ENCODE measurements at places on chromosomes 2 and 18.

DNA sequence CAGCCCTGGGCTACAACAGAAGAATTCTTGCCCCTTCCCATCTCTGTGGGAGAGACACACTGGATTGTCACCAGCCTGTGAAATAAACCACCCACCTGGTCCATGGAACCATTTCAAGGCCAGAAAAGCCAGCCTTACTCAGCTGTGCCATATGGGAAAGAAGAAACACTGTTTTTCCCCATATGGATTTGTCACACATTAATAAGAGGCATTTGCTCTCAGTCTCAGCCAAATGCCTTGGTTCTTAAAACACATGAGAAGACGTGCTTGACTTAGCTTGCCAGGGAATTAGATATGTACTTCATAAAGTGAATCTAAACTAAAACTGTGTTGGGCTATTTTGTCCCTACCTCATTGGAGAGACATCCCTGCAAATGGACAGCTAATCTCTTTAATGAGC is 308.6 kb upstream of the TNP1 start:
- no peak for DNase-seq

DNA sequence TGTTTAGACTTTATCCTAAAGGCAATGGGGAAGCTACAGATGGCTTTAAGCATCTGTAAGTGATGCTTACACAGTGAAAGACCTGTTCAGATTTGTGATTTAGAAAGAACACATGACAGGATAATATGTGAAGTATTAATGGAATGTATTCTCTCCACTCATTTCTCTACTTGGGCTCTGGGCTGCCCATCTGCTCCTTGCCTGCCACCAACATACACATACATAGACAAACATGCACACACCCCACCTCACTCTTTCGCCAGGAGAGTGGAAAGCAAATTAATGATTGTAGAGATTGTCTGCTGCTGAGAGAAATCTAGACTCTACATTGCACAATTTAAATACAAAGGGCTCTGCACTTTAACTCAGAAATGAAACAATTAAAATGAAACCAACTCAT is 61.0 kb upstream of the NFE2L2 start:
- DNase-seq = no peak

- no peak for DNase-seq
These were observed 133.7 kb upstream of the HNRNPA3 start for GRCh38 chr2:177078855-177079254.

GRCh38 chr2:137847443-137847842 is 116.8 kb upstream of the HNMT start:
- no peak for DNase-seq

- DNase-seq = no peak
These were observed 65.4 kb downstream of the SDC1 start for GRCh38 chr2:20159411-20160070.

DNA sequence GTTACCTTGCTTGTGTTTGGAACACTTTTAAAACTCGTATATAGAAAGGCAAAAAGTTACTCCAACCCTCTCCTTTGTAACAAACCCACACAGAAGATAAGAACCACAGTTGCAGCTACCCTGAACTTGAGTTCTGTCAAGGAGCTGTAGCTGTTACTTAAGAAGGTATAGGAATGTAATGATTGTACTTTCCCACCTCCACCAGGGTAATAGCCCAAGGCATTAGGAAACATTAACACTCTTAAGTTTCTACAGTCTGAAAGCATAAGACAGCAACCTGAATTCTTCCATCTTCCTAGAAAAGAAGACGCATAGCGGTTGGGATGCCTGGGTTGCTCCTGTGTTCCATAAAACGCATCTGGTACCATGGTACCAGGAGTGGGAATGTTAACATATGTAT is 43.0 kb downstream of the ITGA4 start:
- DNase-seq = no peak

- DNase-seq = no peak
These were observed 75.2 kb downstream of the COBLL1 start for GRCh38 chr2:164766216-164766953.

- DNase-seq = no peak
These were observed 47.2 kb downstream of the CYB5A start for GRCh38 chr18:74244554-74244953.

DNA sequence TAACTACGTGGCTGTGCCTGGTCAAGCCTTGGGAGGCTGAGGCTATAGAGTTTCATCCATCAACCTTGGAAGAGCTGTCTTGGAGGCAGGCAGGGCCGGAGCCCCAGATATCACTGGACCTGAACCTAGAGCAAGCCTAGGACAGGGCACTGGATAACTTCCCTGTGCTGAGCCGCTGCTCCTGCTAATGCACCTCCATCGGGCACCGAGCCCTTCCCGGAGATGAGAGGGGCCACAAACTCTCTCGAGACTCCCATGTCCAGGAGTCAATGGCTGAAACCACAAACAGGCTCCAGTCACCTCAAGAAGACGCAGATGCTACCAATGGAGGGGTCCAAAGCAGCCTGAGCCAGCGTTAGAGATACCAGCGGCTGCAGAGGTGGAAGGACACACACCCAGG is 866.0 kb downstream of the LRP1B start:
- no peak for DNase-seq

GRCh38 chr2:61537277-61537949 is 743 bp downstream of the XPO1 start:
- DNase-seq = no peak

- DNase-seq = no peak
These were observed 379.1 kb downstream of the MEIS1 start for GRCh38 chr2:66813976-66814375.

GRCh38 chr2:176479961-176480360 is 210.7 kb downstream of the MTX2 start:
- no peak for DNase-seq

- no peak for DNase-seq
These were observed 551.8 kb upstream of the SOX11 start for GRCh38 chr2:5140347-5140746.

- no peak for DNase-seq
These were observed 57.9 kb downstream of the NXPH2 start for GRCh38 chr2:138722316-138722715.

- no peak for DNase-seq
These were observed 368.4 kb downstream of the MTX2 start for GRCh38 chr2:176637486-176638166.

DNA sequence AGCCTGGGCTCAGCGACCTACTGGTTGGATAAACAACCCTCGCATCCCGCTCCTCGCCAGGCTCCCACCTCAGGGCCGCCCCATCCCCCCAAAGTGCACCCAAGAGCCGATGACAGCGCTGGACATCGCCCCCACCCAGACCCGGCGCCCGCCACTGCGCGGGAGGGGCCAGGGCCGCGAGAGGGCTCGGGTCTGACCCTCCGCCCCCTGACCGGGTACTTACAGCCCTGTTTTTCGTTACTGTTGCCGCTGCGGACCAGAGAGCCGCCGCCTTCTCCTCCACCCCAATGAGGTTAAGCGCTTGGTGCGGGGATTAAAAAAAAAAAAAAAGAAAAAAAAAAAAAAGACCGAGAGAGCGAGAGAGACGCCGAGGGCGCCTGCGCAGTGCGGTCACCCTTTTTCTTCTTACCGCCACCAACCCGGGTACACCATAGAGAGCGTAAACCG is at the start of gene CLASP1:
TSS of gene CLASP1 (minus strand) at position 314 of the 447 bp plus-strand sequence. CDS start 43,567 bp downstream, outside the sequence.
- no peak for DNase-seq

DNA sequence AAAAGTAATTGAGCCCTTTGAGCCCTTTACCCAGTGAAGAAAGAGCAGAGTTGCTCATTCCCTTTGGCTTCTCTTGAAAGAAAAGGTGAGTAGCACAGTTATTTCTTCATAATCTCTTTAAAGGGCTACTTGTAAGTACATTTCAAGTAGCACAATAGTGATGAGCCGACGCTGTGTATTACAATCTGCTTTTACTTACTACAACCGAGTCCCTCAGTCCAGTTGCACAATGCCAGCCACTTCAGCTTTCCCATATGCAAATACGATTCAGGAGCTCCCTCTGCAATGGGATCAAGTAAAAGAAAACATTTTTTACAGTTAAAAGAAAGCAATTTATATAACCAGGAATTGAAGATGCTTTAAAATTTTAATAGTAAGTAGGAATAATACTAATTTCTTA is 868.5 kb downstream of the RNF144A start:
- DNase-seq = no peak

GRCh38 chr2:240927390-240927781 is 21.2 kb downstream of the CROCC2 start:
- DNase-seq = no peak

DNA sequence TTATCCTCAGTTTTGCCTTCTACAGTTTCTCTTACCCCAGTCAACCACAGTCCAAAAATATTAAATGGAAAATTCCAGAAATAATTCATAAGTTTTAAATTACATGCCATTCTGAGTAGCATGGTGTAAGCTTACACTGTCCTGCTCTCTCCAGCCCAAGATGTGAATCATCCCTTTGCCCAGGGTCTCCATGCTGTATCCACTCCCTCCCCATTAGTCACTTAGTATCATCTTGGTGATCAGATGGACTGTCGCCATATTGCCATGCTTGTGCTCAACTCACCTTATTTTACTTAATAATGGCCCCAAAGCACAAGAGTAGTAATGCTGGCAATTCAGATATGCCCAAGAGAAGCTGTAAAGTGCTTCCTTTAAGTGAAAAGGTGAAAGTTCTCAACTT is 18.5 kb upstream of the CCNT2 start:
- DNase-seq = no peak

GRCh38 chr2:24169023-24169422 is 5.8 kb upstream of the FAM228A start:
- no peak for DNase-seq

DNA sequence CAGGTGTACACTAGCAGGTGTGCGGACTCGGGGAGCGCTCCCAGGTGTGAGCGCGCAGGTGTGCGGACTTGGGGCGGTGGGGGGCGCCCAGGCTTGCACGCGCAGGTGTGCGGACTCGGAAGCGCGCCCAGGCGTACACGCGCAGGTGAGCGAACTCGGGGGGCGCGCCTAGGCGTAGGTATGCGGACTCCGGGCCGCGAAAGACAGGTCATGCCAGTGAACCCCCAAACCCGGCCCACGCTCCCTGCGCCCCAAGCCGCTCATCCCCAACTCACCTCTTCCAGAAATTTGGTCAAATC is 342 bp downstream of the CYB5A start:
- no peak for DNase-seq

DNA sequence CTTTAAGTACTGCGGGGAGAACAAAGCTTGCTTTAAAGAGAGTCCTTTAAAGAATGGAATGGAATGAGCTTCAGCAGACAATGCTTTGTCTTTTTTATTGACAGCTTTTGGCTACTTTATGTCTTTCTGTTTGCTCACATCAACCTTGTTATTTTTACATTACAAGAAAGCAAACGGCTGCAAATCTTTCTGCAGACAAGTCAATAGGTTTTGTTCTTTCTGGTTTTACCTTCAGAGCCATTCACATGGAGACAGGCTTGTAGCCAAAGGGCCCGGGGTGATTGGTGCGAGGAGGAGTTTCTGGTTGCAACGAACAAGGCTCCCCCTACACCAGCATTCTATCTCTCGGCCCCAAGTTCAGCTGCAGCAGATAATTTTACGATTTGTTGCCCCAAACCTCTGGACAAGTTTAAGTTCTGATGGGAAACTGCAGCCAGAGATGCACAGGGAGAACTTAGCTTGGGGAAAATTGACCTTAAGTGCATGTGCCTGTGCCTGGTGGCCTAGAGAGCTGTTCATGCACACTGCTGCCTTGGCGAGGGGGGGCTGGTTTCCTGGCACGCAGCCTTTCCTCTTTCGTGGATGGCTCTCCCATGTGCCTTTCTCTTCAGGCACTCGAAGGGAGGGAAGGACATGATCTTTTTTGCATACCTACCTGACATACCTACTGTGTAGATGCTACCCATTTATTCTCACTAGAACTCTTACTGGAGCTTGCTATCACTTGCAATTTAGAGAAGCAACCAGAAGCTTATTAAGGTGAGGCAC is 543.2 kb downstream of the DCDC2C start:
- DNase-seq = no peak

GRCh38 chr2:24676493-24676892 is 116.7 kb downstream of the PTRHD1 start:
- no peak for DNase-seq

DNA sequence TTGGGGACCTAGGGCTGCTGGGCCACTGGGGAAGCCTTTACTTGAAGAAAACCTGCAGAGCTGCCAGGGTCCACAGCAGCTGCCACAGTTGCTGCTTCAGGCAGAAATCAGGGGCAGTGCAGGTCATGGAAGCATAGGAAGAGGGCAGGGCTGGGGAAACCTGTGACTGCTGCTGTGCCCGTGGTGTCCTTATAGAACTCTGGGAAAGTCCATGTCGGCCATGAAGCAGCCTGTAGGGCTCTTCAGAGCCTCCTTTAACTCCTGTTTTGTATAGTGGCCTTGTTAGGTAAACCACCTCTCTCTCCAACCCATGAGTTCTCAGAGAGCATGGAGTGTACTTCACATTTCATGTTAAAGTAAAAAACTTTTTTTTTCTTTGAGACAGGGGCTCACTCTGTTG is 62.1 kb downstream of the SMAD4 start:
- no peak for DNase-seq

GRCh38 chr2:232138441-232138840 is 176.9 kb downstream of the DIS3L2 start:
- DNase-seq = no peak

GRCh38 chr2:107556038-107556627 is 270.6 kb upstream of the RGPD4 start:
- DNase-seq = no peak

GRCh38 chr2:117674172-117674571 is 140.3 kb upstream of the DDX18 start:
- no peak for DNase-seq
